ENCODE measurements at places on chromosomes 5 and 9.

DNA sequence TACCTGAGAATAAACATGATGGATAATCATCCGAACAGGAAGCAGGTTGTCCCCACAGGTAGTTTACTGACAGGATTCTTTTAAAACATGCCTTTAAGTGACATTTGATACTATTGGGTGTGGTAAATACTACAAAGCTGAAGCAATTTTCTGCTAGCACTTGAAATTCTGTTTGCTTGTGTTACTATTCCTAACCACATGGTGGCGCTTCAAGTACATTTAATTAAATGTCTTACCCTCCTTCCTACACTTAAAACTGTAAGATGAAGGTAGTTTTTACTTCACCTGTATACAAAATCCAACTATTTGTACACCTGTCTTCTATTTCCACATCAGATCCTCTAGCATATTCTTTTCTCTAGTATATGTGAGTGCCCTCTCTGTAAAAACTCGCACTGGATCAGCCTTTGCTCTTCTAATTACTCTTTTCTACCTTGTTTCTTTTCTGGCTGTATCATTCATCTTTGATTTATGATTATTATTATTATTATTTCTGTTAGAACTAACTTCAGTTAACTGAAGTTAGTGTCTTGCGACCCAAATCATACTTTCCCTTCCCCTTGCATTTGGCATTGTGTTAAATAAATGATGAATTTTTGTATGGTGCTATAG is 18.4 kb downstream of the SLC25A46 start:
- no peak for DNase-seq

DNA sequence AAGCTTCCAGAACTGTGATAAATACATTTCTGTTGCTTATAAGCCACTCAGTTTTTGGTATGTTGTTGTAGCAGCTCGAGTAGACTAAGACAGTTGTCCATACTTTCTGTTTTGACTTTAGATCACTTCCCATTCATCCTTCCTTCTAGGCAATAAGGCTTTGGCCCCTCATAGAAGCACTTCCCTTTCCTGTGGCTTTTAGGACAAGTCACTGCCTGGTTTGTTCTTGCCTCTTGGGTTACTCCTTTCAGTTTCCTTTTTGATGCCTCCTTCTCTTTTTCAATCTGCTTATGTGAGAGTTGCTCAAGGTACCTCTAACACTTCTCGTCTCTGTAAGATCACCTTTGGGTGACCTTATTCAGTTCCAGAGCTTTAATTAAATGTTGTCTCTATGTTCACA is 72.4 kb upstream of the NTRK2 start:
- no peak for DNase-seq

GRCh38 chr5:109863752-109864151 is 174.0 kb downstream of the MAN2A1 start:
- DNase-seq, result no peak

GRCh38 chr5:31918739-31919138 is 255.4 kb downstream of the GOLPH3 start:
- DNase-seq, result peak; percentile 30

DNA sequence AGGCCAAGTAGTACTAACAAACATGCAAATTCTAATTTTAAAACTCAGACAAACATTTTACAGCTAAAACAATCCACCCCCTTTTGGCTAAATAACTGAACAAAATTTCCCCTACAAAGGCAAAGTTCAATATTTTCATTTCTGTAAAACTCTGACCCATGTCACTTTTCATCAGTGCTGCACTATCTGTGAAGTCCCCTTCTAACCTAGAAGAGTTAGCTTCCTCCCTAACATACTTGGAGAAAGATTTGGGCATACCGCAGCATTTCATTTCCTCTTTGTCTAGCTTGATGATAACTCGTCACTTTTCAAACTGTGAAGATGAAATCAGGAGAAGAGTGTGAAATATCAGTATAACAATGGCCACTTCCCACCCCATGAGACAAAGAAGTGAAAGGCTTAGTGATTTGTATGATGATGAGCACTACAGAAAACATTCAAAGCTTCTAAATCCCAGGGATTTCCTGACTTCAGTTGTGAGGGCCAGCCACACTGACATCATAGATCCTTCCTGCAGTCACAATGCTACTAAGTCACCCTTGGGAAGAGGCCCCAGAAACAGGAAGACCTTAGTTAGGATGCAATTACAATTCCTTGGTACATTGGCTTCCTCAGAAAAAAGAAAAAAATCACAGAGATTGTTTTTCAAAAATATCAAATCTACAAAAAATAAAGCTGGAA is at the start of gene FAM81B:
Gene FAM81B, plus strand, starts transcription at position 555 of the 681 bp plus-strand sequence. Its CDS starts 24 bp downstream, at position 579.
- no peak for DNase-seq

- DNase-seq, result no peak
Observed at GRCh38 chr9:88529496-88529895, 5.5 kb upstream of the NXNL2 start.
